M059J (cell line): ENCODE measurements at places on chromosomes 1 and 21.

DNA sequence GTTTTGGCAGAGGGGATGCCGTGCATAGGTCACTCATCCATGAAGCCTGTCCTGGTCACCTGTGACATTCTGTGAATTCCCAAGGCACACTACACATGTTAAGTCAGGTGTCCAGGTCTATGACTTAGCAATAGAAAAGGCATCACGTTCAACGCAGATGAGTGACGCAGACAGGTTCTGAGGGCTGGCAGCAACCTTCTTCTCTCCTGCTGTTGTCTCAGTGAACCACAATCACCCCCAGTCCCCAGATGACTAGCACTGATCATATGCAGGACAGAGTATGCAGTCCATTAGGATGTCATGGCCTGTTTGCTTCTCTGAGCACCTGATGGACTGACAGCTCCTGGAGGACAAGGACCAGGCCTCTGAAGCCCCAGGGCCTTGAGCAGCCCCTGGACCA is 157.8 kb upstream of the KAZN start:
- peak; percentile 60 for DNase-seq

DNA sequence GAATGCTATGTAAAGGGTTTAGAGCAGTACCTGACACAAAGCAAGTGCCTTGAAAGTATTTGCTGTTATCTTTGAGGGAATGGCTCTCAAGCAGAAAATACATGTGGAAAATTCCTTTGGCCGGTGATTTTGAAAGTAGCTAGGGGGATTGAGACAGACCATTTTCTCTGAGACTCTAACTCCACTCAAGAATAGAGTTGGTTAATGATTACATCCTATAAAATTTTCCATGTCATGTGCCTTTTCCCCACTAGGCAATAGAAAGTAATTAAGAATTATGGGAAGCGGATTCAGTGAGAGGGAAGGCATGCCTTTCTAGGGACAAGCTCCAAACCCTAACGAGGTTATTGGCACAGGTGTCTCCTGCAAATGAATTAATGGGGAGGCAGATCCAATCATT is 276.0 kb downstream of the GPATCH2 start:
- no peak for DNase-seq

DNA sequence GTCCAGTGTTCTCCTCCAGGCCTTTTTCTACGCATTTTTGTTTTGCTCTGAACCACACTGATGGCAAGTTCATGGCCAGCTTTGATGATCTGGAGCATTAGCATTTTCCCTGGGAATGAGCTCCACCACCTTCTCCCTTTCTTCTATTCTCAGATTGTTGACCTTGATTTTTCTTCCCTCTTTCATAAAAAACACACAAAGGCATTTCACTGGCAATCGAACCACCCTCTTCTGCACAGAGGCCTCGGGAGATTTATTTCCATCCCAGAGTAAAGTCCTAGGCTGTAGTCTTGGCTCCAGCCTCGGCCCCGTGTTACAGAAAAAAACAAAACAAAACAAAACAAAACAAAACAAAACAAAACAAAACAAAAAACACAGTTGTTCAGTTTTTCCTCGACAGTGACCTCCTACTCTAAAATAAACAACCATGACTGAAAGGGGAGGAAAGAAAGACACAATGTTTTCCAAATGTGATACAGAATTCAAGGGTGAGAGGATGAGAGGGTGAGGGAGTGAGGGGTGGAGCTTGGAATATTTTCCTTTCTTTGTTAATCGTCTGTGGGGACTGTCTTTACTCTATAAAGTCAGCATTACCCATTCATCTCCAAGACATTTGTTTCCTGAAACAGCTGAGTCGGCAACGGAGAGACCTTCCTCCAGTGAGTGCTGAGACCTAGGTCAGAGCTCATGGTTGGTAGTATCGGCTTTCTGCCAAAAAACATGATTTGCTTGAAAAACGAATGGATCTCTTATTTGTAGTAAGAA is 29.8 kb upstream of the RNF186 start:
- peak; percentile 60 for DNase-seq

- no peak for DNase-seq
Measured at GRCh38 chr1:226826479-226827261, 43.7 kb upstream of the PSEN2 start.

DNA sequence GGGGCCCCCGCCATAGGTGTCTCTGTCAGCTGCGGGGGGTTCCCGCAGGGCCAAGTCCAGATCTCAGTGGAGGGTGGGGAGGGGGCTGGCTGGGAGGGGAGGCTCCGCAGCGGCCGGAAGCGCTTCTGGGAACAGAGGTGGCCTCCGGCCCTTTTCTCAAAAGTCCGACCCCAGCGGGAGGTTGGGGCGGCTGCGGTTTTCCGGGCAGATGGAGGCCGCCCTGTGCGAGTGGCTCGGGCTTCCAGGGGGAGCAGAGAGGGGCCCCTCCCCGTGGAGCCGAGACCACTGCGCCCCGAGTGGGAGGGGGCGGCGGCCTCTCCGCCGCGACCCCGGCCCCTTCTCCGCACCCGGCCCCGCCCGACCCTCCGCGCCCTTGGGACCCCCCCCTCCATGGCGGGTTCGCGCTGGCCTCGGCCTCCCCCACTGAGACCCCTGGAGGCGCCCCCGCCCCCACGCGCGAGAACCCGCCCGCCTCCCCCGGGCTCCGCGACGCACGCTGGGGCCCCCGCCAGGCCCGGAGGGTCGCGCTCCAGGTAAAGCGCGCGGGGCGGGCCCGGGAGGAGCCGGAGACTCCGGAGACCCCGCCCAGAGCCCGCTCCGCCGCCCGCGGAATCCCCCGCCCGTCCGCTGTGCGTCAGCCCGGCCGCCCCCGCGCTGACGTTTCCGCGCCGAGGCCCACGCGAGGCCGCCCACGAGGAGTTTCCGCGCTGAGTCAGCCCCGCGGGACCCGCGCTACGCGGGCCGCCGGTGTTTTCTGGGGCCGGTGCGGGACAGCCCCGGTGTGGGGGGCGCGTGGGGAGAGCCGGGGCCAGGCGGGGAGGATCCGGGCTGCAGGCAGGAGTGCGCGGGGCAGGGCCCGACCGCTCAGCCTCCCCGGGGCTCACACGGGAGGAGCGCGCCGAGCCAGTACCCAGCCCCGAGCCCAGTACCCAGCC is 5.2 kb downstream of the TNFRSF18 start:
- peak; percentile 27 for DNase-seq

GRCh38 chr1:30761381-30762151 is 4.0 kb upstream of the LAPTM5 start:
- DNase-seq = peak; percentile 65

- DNase-seq = no peak
Measured at GRCh38 chr1:83967336-83967735, 31.6 kb downstream of the TTLL7 start.

DNA sequence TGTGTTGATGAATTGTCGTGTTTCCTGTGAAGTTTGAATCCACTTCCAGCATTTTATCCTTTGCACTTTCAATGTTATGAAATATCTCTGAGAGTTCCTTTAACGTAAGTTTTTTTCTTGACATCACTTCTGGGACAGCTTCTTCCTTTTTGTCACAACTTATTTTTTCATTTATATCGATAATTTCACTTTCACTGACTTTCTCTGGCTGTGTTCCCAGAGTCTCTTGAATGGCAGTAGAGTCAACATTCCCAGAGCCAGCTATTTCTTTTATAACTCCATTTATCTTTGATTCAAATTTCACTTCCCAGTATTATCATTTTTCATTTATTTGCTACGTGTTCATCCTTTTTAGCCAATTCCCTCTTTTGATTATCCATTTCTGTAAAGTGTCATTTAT is 256.5 kb downstream of the PAPPA2 start:
- DNase-seq = no peak

DNA sequence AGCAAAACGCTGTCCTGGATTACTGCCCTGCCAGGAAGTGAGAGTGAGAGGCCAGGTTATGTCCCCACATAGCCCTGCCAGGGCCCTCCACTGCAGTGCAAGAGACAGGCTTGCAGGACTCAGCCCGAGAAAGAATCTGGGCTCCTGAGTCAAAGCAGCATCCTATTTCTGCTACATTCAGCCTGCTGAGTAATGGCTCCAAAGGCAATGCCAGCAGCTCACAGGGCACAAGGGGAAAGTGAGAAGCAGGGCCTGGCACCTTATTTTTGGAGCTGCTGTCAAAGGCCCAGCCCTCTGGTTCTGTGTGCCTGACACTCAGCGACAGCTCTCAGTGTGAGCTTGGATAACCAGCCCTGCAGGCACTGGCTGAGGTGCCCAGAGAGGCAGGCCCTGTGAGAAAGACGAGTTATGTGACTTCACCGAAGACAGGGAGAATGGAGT is 83.9 kb downstream of the DTL start:
- DNase-seq = no peak

GRCh38 chr21:45768011-45768739 is 124.7 kb downstream of the PCBP3 start:
- no peak for DNase-seq

GRCh38 chr1:15957221-15958095 is 18.4 kb downstream of the ZBTB17 start:
- DNase-seq = no peak

DNA sequence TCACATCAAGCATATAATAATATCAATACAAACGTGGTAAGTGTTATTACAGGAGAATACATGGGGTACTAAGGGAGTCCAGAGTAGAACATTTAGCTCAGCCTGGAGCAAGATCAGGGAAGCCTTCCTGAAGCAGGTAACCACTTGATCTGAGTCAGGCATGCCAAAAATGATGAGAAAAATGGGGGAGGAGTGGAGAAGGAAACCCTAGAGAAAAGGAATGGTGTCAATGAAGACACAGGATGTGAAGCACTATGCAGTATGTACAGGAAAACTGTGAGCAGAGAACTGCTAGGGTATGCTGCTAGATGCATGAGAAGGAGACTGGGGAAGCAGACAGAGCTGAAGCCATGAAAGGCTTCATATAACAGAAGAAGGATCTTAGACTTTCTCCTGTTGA is 84.7 kb downstream of the NOTCH2 start:
- DNase-seq = no peak

DNA sequence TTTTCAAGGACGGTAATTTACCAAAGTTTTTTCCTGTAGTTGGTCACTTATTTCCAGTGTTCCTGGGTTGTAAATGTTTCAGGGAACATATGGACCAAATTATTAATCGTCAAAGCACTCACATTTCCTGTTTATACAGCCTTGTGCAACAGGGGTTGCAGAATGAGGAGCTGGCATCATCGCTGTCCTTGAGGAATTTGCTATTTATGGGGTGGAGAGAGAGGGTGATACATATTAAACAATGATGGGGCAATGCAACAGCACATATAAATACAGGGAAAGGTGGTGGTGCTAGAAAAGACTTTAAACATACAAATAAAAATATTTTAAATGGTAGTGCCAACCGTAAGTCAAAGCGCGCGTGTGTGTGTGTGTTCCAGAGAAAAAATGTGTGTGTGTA is 369.8 kb downstream of the NPHP4 start:
- DNase-seq = no peak

GRCh38 chr1:94862718-94863117 is 42.6 kb downstream of the SLC44A3 start:
- DNase-seq = no peak

DNA sequence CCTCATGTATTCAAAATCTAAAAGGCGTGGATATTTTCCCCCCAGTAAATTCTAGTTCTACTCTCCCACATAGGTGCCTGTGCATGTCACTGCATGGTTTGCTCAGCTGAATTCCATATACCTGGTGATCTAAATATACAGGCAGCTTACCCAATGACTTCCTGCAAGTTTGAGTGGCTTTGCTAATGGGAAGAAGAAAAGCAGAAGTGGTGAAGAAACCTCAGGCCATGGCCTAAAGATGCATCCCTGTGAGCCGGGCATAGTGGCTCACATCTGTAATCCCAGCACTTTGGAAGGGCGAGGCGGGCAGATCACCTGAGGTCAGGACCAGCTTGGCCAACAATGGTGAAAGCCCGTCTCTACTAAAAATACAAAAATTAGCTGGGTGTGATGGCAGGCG is 11.5 kb downstream of the SLC44A3 start:
- no peak for DNase-seq

DNA sequence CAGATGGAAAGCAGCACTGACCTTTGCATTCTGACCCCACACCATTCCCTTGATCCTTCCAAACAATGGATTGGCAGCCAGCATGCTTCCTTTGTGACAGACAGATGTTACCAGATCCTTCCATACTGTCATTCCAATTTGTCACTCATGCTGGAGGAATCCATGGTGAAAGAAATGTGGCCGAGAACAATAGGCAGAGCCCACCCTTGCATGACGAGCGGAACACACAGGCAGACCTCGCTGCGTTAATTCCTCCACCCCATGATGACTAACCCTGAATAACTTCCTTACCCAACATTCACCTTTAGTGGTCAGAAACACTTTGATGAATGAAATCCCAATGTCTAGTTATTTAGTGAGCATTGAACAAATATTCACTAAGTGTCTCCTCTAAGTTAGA is 45.1 kb downstream of the PDPN start:
- peak; percentile 64 for DNase-seq

GRCh38 chr1:151615711-151616504 is 4.1 kb downstream of the SNX27 start:
- peak; percentile 30 for DNase-seq

DNA sequence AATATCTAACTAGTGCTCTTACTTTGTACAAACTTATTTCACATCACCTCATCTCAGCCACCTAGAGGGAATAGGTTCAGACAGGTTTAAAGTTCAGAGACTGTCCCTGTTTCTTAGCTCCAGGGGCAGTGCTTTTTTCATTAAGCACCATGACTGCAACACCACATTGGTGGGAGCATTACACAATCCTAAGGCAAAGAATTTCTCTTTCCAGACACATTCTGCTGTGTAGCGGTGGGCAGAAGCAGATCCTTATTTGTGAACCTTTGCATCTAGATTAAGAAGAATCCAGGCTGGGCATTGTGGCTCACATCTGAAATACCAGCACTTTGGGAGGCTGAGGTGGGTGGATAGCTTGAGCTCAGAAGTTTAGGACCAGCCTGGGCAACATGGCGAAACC is 16.1 kb downstream of the LCA5L start:
- DNase-seq = no peak

- DNase-seq = no peak
Measured at GRCh38 chr1:41576620-41577019, 92.1 kb upstream of the EDN2 start.

- DNase-seq = peak; percentile 87
Measured at GRCh38 chr1:221712198-221712684, 29.6 kb downstream of the DUSP10 start.

GRCh38 chr1:33111965-33112364 is 31.0 kb downstream of the AZIN2 start:
- peak; percentile 44 for DNase-seq

GRCh38 chr1:27099135-27099586 is 55.8 kb downstream of the SLC9A1 start:
- no peak for DNase-seq

DNA sequence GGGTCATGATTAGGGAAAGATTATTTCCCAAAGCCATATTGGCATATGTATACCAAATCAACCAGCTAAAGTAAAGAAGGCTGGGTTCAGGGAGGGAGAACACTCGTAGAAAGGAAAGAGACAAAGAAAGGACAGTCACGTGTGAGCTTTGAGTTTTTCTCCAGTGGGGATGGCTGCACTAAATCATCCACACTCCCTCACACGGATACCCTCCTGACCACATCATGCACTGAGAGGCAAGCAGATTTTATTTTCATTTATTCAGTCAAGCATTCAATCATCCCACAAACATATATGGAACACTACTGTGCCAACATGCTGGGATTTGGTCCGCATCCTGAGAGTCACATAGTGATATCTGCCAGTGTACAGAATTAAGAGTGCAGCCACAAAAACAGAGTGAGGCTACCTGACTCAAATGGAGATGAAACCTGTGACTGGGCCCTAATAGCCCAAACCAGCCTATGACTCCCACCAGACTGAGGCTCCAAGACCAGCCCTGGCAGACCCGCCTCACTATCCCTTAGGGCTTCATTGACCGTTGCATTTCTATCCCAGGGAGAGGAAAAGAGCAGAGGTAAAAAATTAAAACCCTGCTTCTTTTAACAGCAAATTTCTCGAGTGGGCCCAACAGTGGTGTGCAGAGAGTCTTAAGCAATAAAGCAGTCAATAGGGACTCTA is 155.9 kb downstream of the BARHL2 start:
- DNase-seq = no peak

GRCh38 chr21:38811257-38811656 is 5.5 kb downstream of the ETS2 start:
- DNase-seq = peak; percentile 96
